Stimulated activated CD8-positive, alpha-beta memory T cell treated with anti-CD3 and anti-CD28 coated beads, Interleukin-4, amount 100 ng/mL, for 4 hours (primary cell): ENCODE measurements at places on chromosomes 3 and 15.

- no peak for DNase-seq
Observed at GRCh38 chr3:99683465-99683864, 45.1 kb downstream of the COL8A1 start.

GRCh38 chr3:99330281-99330680, 308.1 kb upstream of the COL8A1 start:
- DNase-seq: no peak

DNA sequence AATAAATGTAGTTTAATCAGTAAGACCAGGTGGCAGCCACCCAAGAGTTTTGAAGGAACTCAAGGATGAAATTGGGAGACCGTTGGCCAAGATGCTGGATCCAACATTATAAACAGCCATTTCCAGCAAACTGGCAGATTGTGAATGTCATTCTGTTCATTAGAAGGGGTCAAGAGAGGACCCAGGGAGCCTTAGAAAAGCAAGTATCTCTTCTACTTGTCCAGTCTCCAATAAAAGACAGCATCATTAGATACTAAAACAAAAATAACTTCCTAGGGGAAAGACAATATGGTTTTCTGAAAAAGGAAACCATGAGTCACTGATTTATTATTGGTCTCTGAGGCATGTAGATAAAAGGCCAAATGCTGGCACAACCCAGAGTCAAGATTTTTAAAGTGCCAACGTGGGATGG, 67.9 kb downstream of the GADL1 start:
- no peak for DNase-seq

- no peak for DNase-seq
Observed at GRCh38 chr3:34547297-34547920, 749.0 kb downstream of the PDCD6IP start.

GRCh38 chr15:40764629-40765103, 798 bp downstream of the GCHFR start:
- DNase-seq: no peak

GRCh38 chr3:38453075-38453912, at the start of gene ACVR2B:
Gene ACVR2B, plus strand, starts transcription at chr3:38453890. Its CDS starts 433 bp downstream, at chr3:38454323.
- DNase-seq: peak; percentile 30

- DNase-seq: no peak
Observed at GRCh38 chr15:90683371-90683770, 33.8 kb upstream of the BLM start.

DNA sequence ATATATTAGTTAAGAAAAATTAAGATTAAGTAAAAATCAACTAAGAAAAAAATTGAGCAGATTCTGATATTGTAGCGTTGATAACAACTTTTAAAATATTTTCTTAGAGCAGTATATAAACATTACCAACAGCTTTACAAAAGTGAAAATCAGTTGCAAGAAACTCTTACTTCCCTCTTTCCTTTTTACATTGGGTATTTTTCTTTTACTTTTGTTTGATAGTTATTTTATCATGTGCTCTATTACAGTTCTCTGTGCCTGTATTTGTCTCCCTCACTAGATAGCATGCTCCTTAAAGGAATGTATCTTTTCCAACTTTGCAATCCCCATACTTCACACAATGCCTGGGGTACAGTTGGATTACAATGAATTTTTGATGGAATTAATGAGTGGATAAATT, 87.5 kb upstream of the P3H2 start:
- no peak for DNase-seq

DNA sequence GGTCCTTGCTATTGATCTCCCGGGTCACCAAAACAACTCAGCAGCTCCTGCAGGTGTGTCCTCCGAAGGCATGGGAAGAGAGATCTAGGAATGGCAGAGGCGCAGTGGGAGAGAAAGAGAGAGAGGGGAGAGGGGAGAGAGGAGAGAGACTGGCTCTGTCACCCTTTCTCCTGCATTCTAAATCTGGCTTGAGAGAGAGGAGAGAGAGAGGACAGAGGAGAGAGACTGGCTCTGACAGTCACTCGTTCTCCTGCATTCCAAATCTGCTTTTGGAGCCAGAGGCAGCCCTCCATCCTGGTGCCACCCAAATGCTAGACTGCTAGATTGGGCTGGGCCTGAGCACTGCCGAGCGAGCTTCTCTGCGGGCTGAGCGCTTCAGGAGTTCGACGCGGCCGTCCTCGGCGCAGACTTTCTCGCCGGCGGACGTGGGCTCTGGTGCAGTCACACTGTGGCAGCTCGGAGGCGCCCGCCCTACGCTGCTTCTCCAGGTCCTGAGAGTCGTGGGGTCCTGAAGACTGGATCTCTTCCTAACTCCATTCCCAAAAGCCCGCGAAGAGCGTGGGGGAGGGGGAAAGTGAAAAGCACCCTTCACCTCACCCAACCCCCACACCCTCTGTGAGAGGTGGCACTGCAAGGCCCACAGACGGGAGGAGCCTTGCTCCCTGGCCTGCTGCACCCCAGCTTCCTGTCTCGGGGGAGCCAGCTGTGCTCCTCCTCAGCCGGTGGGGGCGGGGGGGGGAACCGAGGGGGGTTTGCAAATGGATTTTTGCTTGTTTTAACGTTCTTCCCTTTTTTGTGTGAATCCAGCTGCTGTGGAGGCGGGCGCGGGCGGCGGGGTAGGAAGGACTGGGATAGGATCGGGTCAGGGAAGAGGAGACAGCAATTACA, 222.3 kb downstream of the MEIS2 start:
- no peak for DNase-seq

GRCh38 chr3:142809259-142809658, 79.6 kb downstream of the PCOLCE2 start:
- no peak for DNase-seq

- no peak for DNase-seq
Observed at GRCh38 chr15:50315814-50316630, 39.0 kb downstream of the GABPB1 start.

- DNase-seq: no peak
Observed at GRCh38 chr3:105187344-105187743, 179.4 kb upstream of the ALCAM start.

- no peak for DNase-seq
Observed at GRCh38 chr3:100634493-100635272, 25.3 kb downstream of the ADGRG7 start.

GRCh38 chr15:83816124-83816883, 162.4 kb downstream of the ADAMTSL3 start:
- DNase-seq: no peak

GRCh38 chr15:34014556-34014955, 24.4 kb downstream of the AVEN start:
- no peak for DNase-seq

GRCh38 chr15:60343221-60343970, 54.4 kb downstream of the ANXA2 start:
- DNase-seq: no peak

DNA sequence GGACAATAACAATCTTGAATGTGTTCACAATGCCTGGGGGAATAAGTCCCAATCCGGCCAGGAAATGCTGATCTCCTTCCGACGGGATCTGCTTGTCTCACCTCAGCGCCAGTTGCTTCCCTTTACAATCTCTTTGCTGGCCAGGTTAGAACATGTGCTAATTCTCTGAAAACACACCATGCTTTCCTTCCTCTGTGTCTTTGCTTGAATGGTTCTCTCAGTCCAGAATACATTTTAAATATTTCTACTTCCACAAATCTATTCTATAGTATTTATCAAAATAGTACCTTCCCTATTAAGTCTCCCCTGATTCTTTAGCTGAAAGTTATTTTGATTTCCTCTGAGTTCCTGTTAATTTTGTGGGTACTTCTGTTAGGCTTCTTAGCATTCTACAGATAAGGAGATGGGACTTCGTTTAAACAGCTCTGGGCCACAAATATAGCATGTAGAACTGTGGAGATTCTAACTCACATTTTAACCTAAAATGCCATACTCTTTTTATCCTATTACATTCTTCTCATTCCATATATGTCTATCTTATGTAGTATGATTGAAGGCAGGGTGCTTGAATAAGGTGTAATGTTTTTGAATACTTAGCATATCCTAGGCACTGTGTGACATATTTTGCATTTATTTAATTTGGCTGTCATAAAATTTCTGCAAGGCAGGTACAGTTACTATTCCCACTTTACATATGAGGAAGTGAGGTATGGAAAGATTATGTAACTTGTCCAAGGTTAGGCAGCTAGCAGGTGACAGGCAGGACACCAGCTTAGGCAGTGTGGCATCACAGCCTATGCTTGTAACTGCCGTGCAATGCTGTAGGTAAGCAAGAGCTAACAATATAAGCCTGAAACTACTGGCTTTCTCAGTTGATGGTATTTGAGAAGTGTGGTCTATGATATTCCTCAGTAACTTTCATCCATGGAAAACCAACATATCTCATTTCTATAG, 299.8 kb downstream of the LPP start:
- no peak for DNase-seq

GRCh38 chr3:188301147-188301546, 147.2 kb downstream of the LPP start:
- no peak for DNase-seq

DNA sequence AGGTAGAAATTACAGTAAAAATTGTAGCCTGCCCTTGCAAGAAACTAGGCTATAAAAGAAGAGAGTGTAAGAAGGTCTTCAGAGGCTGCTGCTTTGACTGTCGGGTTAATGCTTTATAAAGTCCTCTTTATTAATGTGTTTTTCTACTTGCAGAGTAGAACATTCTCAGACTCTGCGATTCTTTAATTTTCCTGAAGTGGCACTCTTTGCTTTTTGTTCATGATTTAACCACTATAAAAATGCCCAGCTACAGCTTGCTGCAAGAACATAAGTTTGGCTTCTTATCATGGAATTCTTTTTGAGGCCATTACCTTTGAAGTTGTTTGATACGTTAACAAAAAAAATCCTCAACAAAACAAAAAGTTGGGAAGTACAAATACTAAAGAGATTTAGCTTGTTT, 33.8 kb downstream of the MFSD1 start:
- no peak for DNase-seq

DNA sequence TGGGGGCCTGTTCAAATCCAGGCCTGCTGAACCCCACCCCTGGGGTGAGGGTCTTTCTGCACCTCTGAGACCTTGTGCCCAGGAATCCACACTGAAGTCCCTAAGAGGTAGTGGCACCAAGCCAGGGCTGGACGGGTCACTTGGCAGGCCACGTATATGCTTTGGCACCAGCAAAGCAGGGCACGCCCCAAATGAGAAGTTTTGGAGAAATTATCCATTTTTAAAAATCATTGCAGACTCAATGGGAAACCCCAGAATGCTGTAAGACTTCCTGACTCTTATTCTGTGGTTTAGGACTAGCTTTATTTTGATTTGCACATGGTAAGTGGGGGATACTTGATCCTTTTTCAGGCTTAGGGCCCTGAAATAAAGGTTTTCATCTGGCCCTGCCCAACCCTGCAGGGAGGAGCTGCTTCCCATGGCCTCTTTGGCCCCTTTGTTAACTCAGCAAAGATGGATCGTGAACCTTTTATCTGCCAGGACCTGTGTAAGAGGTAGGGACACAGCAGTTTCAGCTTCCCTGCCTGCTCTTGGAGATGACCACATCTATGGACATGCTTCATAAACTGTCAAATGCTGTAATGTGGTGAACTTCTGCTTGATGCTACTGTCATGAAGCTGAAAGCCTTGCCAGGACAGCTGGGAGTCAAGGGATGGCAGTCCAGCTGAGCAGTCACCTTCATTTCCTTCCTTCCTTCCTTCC, 88.0 kb downstream of the HMG20A start:
- no peak for DNase-seq

DNA sequence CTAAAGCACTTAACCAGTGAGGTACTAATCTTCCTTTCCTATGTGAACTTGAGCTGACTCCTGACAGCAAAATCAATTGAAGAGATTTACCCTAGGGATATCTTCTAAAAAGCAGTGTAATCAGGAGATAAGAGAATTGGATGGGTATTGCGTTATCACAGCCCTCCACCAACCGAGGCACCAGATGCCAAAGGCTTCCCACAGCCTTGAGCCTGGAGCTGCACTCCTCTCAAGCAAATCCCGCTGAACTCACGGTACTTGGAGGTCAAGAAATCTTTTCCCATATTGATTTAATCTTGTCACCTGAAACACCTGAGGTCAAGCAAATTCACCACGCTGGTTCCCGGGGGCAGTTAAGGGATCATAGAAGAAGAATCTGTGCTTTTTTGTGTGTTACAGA, 346.8 kb downstream of the TBL1XR1 start:
- no peak for DNase-seq

DNA sequence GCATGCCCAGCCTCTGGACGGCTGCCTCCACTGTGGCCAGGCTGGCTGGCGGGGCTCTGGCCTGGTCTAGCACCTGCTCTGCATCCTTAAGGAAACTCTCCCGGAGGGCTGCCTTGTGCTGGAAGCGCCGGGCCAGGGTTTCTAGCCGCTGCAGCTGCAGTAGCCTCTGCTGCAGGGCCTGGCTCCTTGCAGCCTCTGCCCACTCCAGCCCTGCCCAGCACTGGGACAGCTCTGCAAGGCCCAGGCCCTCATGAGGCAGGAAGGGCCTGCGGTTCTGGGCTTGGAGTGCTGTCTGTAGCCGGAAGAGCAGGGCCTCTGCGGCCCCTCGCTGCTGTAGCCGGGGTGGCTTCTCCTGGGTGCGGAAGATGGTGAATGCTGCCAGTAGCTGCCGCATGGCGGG, 8.0 kb downstream of the SPTBN5 start:
- no peak for DNase-seq

DNA sequence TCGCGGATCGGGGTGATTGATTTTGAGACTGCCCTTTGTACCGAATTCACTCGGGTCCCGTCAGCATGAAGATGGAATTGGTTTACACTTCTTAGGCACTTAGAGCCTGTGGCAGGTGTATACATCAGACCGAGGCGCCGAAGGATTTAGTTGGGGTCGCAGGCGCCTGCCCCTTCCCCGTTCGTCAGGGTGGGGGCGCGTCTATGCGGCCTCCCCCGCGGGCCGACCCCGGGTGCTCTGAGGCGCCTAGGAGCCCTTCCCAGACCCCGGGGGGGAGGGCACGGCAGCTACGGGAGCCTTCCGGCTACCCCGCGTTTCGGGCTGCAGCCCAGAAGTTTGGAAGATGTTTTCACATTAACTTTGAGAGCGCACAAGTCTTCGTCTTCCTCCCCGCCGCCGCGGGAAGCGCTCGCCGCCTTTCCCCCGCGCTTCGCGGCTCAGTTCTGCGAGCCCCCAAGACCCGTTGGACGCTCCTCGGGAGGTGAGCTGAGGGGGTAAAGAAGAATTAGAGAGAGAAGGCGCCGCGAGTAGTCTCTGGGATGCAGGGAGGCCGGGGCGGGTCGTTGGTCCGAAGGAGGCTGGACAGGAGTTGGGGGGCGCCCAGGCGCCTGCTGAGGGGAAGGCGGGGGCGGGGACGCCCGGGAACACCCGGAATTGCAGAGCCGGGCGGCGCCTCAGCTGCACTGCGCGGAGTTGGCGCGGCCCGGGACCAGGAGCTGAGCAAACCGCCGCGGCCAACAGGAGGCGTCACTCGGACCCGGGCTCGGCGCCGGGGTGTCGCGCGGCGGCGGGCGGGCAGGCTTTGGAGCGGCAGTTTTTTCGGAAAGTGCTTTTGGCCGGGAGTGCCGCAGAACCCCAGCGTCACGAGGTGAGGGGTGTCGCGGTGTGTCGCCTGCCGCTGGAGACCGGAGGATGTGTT, 780 bp downstream of the TIPARP start:
- no peak for DNase-seq

GRCh38 chr3:152505926-152506325, 237.2 kb downstream of the MBNL1 start:
- DNase-seq: no peak

DNA sequence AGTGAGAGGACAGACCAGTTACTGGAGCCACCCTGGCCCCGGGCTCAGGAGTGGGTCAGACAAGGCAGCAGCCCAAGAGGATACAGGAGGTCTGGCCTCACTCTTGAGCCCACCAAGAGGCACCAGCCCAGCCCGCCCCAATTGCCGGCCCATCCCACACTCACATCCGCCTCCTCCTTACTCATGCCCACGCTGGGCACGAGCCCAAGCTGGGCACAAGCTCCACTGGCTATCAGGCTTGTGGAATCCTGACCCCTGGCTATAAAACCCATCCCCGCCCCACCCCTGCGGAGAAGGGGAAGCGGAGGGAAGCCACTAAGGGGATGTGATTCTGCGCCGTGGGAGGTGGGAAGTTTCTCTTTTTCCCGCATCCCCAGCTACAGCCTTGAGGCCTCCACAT, 25.9 kb downstream of the ADCY5 start:
- no peak for DNase-seq
